Stimulated activated CD4-positive, alpha-beta T cell treated with anti-CD3 and anti-CD28 coated beads, Interleukin-12 subunit alpha, Interleukin-12 subunit beta, amount 100 ng/mL, for 48 hours (primary cell): ENCODE measurements at places on chromosomes 3 and 15.

DNA sequence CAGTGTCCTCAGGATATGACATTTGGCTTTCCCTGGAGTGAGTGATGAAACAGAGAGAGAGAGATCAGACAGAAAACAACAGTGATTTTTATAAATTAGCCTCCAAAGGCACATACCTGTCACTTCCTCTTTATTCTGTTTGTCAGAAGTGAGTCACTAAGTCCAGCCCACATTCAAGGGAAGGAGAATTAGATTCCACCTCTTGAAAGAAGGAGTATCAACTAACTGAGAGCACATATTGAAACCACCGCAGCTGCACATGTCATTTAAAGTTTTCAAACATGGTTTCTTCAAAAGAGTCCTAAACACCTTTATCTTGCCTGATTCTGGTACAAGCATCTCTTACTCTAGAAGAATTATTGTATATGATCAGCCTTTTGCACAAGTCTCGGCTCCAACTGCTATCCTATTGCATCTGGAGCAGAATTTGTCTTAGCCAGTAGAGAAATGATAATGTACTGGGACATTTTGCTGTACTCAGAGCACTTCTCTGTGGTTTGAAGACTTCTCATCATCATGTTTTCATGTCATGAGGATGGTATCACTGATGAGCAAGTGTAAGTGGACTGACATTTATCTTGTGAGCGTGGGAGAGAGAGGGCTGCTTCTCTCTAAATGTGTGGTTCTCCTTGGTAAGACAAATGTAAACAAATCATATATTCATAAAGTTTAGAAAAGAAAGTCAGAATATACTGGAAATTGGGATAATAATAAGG, 338.9 kb upstream of the CFAP20DC start:
- DNase-seq, result no peak

GRCh38 chr3:39809181-39809994, at the start of gene MYRIP:
Gene MYRIP, plus strand, starts transcription at chr3:39809609. Its CDS starts 91,208 bp downstream, at chr3:39900817.
- no peak for DNase-seq

DNA sequence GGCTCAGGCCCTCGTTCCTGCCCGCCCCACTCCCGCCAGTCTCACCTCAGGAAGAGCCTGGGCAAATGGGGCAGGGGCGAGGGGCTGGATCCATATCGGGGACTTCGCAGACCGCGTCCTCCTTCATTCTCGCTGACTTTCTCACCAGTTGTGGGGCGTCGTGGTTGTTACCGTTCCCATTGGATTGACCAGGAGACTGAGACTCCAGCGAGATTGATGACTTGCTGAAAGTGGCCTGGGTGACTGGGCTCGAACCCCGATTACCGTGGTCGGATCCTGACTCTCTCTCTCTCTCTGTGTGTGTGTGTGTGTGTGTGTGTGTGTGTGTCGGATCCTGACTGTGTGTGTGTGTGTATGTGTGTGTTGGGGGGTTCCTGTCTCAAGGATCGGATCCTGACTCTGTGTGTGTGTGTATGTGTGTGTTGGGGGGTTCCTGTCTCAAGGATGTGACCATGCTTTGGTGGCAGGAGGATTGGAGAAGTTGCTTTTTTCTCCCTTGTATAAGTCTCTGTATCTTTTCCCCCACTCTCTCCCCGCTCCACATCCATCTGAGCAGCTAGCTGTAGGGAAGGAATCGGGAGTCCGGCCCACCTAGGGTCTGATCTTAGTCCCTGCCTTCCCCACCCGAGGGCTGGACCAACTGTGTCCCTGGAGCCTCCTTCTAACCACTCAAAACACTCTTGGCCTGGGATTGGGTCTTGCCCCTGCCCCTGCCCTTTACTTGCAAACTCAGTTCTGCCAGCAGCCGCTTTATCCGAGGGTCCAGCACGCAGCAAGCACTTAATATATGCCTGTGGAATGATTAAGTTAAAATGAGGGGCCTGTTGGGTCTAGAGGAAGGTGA, 603 bp downstream of the PLEKHO2 start:
- DNase-seq, result no peak

DNA sequence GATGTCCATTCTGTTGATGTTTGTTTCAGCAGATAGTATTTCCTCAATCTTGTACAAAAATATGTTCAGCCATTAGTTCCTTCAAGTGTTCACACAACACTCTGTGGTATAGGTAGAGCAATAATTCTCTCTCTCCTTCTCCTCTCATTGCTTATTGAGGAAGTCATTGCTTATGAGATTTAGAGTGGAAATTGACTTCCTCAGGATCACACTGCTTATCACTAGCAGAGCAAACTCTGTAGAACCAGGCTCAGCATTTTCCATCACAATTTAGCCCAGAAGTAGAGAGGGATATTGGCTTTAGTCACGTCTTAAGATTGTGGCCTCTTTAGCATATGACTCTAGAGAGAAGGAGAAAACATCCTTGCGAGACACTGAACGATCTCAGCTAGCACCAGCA, 31.2 kb downstream of the RAB11A start:
- DNase-seq, result no peak

- DNase-seq, result no peak
These were observed 35.4 kb downstream of the PSTPIP1 start for GRCh38 chr15:77030048-77030927.

GRCh38 chr3:181868576-181869082, 156.9 kb downstream of the SOX2 start:
- DNase-seq, result no peak

GRCh38 chr3:60086811-60087210, 1037.0 kb upstream of the CFAP20DC start:
- peak; percentile 42 for DNase-seq
